HT-29 (cell line): ENCODE measurements at places on chromosomes 1 and 21.

- DNase-seq, result no peak
Observed at GRCh38 chr1:232765542-232765941, 39.7 kb upstream of the MAP10 start.

DNA sequence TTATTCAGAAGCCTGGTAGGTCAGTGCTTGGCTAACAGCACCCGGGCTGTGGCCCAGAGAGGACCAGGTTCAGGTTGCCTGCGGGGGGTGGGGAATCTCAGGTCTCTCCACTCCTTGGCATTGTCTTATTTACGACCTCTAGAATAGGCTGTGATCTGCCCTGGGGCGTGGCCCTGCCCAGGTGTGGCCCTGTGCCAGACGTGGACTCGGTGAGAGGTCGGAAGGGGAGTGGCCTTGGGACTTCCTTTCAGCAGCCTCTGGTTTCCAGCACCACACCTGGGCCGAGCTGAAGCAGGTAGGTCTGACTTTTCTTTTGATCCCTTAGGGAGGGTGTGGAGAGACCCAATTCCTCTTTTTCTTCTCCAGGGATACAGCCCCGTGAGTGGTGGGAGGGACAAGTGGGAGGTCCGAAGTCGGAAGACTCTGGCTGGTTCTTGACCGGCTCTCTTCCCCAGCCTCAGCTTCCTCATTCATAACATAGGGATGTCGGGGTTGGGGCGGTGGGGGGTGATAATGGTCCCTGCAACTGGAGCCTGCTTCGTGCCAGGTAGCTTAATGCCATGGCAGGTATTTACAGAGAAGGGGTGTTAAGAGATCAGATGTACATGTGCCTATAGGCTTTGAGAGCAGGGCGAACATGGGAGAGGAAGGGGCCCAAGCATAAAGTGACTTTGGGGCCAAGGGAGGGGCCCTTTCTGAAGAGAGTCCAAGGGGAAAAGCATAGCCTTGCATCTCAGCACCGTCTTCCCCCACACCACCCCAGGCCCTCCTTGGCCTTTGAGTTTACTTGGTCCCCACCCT, 16.5 kb downstream of the ACOT11 start:
- peak; percentile 94 for DNase-seq

- DNase-seq, result no peak
Observed at GRCh38 chr1:89047734-89048133, 17.3 kb downstream of the GBP1 start.

DNA sequence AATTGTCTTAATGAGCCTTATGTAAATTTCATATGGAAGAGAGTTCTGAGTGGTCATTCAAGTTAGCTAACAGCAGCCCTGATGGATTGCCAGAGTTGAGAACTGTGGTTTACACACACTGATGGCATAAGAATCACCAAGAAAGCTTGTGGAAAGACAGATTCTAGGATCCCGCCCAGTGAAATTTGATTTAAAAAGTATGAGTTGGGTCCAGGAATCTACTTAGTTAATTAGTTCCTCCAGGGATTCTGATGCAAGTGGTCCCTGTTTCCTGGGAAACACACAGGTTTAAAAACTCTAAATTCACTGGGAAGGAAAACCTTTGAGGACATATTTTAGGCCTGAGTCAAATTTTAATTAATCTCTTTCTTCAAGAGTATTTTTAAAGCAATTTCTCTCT, 144.3 kb downstream of the NTPCR start:
- no peak for DNase-seq

DNA sequence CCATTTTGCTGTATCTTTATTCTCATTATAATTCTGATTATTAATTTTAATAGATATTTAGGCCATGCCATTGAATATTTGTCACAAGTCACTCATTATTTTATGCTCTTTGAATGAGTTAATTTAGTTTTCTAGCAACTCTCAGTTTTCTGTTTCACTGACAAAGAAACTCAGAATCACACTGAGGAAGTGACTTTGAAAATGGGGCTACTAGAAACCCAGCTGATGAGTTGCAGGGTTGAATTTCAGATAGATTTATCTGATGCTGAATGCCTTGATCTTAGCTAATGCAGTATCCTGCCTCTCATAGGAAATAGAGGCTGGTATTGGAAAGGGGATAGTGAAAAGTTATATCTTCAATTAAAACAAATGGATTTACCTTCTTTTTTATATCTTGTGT, 67.4 kb upstream of the PLA2G4A start:
- DNase-seq, result no peak

- no peak for DNase-seq
Observed at GRCh38 chr1:214018386-214019268, 30.9 kb downstream of the PROX1 start.

DNA sequence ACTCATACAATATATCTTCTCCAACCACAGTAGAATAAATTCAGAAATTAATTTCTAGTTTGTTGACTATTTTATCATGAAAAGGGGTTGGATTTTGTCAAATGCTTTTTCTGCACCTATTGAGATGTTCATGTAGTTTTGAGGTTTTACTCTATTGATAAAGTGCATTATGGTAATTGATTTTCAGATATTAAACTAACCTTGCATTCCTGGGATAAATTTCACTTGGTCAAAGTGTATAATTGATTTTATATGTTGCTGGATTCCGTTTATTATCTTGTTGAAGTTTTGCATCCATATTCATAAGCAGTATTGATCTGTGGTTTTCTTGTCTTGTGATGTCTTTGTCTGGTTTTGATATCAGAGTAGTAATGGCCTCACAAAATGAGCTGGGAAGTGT, 34.4 kb upstream of the HYI start:
- DNase-seq, result no peak

GRCh38 chr1:248853663-248854375, 5.1 kb downstream of the ZNF692 start:
- DNase-seq, result no peak

DNA sequence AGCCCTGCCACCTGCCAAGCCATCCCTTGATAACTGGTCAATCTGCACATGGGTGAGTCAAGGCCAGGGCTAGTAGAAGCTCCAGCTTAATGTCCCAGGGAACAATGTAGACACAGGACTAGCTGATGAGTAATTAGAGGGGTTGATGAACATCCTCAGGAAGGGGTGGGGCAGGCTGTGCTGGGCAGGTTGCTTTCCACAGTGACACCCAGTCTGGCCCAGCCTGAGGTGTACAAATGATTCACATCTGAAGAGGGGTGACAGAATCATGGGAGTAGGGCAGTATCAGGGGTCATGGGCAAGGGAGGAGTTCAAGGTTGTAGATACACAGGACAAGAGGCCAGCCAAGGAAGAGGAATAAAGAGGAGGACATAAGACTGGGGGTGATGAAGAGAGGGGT, 4.3 kb downstream of the LPAR3 start:
- no peak for DNase-seq

GRCh38 chr1:93804412-93804811, 74.6 kb downstream of the DNTTIP2 start:
- DNase-seq, result peak; percentile 14

GRCh38 chr1:16981269-16981849, 939 bp upstream of the MFAP2 start:
- DNase-seq, result no peak

DNA sequence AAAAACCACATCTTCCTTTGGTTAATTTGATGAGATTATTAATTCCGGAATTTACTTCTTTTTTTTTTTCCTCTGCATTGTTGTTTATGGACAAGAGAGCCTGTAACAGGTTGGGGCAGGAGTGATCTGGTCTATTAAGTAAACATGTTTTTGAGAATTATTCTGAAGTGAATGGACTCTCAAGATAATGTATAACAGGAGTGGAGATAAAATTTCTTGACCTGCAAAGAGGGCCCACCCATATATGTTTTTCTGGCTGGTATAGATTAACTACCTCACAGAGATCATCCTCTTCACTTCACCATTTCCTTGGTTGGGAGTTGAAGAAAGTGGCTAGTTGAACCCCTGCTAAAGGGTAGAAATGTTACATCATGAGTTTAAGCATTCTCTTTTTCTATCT, 10.7 kb downstream of the DDI2 start:
- no peak for DNase-seq

GRCh38 chr1:243325305-243325890, 69.6 kb downstream of the SDCCAG8 start:
- peak; percentile 77 for DNase-seq

GRCh38 chr1:235270625-235271024, 57.4 kb downstream of the ARID4B start:
- DNase-seq, result no peak

GRCh38 chr1:219161371-219161770, 12.3 kb upstream of the LYPLAL1 start:
- no peak for DNase-seq

DNA sequence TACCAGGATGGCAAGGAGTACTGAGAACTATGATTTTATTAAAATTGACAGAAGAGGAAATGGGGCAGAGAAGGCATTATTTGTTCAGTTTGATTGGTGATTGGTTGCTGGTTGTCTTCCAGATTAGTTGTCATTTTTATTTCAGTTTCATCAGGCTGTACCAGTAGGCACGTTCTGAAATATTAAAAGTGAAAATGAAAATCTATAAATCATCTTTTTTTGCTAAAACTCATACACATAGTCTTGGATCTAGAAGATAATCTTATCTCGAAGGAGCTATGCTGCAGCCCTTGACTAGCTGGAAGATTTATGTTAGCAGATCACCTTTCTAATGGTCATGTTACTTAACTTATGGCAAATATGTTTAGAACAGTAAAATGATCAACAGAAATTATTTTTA, 29.0 kb downstream of the NEK7 start:
- DNase-seq, result no peak

DNA sequence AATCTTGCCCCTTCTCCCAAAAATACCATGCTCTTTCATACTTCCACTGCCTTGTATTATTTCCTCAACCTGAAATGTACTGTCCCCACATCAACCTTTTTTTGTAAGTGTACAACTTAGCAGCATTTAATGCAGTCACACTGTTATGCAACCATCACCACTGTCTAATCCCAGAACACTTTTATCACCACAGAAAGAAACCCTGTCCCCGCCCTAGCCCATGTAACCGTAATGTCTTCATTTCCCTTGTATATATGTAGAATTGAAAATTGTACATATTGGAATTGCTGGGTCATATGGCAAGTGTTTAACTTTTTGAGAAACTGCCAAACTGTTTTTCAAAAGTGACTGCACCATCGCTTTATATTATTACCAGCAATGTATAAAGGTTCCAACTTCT, 37.4 kb downstream of the PTP4A2 start:
- DNase-seq, result no peak

- no peak for DNase-seq
Observed at GRCh38 chr21:16592381-16592780, 862.6 kb downstream of the USP25 start.

DNA sequence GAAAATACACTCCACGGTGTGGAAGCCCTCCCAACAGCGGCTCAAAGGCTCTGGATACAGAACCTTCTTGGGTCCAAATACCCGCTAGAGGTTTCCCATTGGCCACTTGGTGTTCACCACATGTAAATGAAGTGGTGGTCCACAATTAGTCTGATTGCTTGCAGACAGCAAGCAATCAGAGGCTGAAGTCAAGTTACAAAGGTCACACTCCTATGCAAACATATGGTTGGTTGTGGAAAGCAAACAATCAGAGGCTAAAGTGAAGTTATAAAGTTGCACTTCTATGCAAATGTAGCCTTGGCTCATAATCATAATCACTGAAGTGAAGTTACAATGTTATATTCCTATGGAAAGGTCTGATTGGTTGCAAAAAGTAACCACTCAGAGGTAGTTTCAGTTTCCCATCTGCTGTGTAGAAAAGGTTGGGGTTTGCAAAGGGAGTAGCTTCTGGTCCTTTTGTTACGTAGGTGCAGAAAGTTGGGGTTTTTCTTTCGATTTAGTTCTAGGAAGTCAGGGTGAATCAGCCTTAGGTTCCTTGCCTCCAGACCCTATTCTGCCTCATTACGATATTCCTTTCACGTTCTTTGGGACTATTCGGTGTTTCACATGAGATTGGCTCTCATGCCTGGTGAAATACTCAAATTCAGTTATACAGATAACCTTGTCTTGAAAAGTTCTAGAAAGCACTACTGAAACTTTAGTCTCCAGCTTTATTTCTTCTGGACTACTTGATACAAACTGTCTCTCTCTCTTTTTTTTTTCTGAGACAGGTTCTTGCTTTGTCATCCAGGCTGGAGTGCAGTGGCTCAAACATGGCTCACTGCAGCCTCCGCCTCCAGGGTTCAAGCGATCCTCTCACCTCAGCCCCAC, 36.7 kb upstream of the MTF2 start:
- DNase-seq, result peak; percentile 17

DNA sequence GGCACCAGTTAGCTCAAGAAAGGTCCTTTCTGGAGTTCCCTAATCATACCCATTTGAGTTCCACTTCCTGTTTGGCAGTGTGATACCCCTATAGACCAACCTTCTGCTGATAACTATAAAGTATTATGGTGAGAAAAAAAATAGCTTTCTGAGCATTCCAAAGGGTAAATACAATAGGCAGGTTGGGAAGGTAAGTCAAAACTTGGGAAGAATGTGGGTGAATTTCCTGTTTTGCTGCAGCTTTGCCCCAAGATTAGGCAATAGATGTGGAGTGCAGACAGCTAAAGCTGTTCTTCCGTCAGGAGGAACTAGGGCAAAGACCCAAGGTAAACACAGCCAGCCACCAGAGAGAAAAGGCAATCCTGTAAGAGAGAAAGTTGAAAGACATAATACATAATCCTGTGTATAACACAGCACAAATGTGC, 49.9 kb upstream of the GUCA2A start:
- DNase-seq, result peak; percentile 72

- no peak for DNase-seq
Observed at GRCh38 chr1:78836726-78837125, 169.8 kb downstream of the ADGRL4 start.

DNA sequence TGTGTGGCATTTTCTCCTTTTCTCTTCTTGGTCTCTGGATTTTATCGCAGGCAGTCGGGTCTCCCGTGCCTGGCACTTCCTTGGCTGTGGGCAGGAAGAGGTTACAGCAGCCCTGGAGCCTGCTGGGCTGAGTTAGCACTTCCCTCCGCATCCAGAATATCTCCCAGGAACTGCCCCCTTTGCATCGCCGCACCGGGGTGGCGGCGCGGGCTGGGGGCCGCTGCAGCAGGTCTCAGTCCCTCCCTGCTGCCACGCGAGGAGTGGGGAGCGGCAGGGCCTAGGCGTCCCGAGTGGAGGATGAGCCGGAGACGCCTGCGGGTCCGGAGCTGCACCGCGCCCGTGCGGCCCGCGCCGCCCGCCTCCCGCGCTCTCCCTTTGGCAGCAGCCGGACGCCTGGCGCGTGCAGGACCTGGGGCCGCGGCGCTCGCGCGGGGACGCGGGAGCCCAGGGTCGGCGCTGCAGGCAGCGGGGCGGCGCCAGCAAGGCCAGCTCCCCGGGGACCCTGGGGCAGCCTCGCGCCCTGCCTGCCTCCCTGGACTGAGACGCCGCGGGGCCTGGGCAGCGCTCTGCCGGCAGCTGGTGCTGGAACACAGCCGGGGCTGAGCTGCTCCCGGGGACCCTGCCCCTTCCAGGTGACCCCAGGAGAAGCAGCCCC, 192.8 kb downstream of the PRDM2 start:
- DNase-seq, result no peak
